Cardiac septum (tissue), 1 donor: ENCODE measurements at places on chromosomes 16 and 17. TPM values are rescaled to one million over a fixed set of nuclear protein-coding genes. Genes with fewer than 3 reads are reported as not detected.

DNA sequence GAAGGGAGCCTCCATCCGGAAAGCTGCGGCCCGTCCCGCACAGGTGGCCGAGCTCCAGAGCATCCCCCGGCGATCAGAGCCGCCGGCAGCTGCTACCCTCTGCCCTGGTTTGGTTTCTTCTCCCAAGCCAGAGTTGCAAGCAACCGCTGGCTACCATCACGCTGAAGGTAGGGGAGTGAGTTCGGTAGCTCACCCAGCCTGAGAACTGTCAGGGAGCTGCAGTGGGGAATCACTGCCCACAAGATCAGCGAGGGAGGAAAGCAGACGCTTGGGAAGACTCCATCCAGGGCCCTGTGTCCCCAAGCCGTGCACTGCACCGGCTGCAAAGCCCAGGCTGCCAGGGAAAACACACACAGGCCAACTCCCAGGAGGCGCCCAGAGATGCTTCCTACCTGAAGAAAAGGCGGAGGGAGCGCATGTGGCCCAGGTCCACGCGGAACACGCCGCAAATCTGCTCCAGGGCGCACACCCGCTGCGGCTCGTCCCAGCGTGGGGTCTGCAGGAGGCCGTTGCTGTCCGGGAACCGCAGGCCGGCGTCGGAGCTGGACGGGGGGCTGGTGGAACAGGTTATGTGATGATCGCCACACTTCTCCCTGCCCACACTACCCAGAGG is 83.3 kb downstream of the TBC1D16 start:
- DNase-seq: peak; percentile 73

DNA sequence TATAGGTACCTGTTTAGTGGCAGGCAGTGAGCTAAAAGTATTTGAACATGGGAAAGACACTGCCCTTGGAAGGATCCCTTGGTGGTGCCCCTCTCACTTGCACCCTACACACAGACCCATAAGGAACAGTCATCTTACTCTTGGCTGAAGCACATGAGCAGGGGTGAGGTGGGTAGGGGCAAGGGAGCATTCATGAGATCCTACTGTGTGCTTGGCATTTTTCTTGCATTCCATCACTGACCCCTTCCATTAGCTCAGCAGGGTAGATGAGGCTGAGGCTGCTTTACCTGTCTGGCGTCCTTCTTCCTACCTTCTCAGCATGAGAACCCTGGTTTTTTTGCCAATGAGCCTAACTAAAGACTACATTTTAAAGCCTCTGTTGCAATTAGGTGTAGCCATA is 48.3 kb downstream of the CCT6B start:
- DNase-seq: no peak

GRCh38 chr17:38710985-38711384 is 5.9 kb downstream of the MLLT6 start:
- no peak for DNase-seq

MYO1D gene
- total RNA-seq: 18.9 TPM

DNA sequence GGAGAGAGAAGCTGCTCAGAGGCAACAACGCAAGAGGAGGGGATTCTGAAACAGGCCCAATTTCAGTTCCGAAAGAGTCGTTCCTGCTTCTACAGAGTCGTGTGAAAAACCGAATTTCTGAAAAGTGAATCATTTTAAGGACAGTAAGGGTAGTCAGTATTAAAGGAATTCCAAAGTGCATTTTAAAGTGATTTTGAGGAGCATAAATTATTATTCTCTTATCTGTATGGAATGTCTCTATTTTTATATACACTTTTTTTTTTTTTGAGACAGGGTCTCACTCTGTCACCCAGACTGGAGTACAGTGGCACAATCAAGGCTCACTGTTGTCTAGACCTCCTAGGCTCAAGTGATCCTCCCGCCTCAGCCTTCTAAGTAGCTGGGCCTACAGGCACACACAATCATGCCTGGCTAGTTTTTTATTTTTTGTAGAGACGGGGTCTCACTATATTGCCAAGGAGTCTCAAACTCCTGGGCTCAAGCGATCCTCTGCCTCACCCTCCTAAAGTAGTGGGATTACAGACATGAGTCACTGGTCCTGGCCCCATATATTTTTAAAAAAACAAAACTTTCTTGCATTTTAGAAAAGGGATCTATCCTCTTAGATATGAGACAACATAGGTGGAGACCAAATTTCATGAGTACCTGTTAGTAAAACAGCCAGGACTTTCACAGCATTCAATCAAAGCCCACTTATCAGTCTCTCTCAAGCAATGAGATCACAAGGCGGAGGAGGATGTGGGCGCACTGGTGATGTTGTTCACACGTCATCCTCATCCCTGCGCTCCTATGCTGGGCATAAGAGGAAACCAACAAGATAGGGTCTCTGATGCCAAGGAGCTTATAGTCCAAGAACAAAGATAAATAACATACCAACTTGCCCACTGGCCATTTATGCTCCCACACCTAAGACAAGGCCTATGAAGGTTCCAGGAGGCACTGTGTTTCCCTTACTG is 53.2 kb downstream of the SMG6 start:
- no peak for DNase-seq

JUP gene
- 150 TPM for total RNA-seq

GRCh38 chr16:66293207-66293735 is 73.2 kb upstream of the CDH5 start:
- DNase-seq: no peak

YPEL2 gene
- total RNA-seq: 59.4 TPM

- no peak for DNase-seq
These were observed 3.2 kb downstream of the INCA1 start for GRCh38 chr17:4994081-4994595.

DNA sequence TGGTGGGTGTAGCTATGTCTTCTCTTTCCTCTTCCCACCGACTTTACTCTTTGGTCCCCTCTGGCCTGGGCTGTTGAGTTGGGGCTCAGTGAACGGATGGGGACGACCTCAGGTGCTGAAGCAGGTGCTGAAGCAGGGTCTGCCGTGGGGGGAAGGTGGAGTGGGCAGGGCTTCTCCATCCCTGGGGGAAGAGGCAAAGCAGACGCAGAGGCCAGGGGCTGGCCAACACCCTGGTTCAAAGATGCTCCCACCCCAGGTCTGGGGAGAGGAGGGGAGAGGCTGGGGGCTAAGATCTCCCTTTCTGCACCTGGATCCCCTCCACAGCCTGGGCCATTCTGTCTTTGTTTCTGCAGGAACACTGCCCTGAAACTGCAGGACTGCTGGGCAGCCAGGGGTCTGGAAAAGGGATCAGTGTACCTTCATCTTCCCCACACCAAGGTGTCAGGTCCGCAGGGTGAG is 22.9 kb downstream of the ALOX12B start:
- no peak for DNase-seq
